ENCODE measurements at places on chromosomes 6 and 20. TPM values are rescaled to one million over a fixed set of nuclear protein-coding genes. Genes with fewer than 3 reads are reported as not detected.

Gene PPP1R3G
- 2.1 TPM for total RNA-seq

Gene KIF6
- 1.0 TPM for total RNA-seq

Gene CCN5
- total RNA-seq: not detected

Gene ARMC2
- total RNA-seq: 4.7 TPM

Gene ASIP
- 1.0 TPM for total RNA-seq

Gene CHRNA4
- total RNA-seq: 0.52 TPM

Gene ECT2L
- under 0.01 TPM for total RNA-seq

Gene GSTA1
- not detected for total RNA-seq

Gene SAPCD1
- 1.0 TPM for total RNA-seq

Measured in skeletal muscle tissue (tissue), 5 donors.